ENCODE measurements at places on chromosomes 6 and 20.

- DNase-seq: peak; percentile 73
Observed at GRCh38 chr6:21664314-21665109, 71.0 kb downstream of the SOX4 start.

- DNase-seq: no peak
Observed at GRCh38 chr6:34834789-34835518, 43.1 kb downstream of the BLTP3A start.

GRCh38 chr6:48714699-48715098, 603.7 kb upstream of the PTCHD4 start:
- DNase-seq: no peak

- no peak for DNase-seq
Observed at GRCh38 chr6:118354641-118355040, 193.5 kb upstream of the PLN start.

GRCh38 chr20:40868551-40869217, 159.9 kb upstream of the TOP1 start:
- peak; percentile 85 for DNase-seq

GRCh38 chr6:55866128-55866527, 9.3 kb downstream of the BMP5 start:
- no peak for DNase-seq

DNA sequence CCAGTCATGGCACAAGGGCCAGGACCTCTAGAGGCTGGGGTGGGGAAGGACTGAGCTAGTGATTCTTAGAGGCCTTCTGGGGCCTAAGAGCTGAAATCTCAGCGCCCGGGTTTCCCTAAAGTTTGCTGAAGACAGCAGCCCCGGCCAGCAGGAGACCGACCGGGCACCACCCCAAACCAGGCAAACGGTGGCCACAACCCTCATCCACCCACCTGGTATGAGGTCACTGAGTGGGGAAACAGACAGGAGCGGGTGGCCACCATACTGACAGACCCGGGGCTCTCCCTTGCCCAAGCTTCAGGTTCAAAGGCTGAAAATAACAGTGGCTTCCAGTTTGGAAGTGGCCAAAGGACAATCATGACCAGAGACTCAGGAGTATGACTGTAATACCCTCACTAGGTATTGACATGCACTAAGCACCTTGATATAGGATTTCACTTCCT, 35.0 kb upstream of the ID1 start:
- DNase-seq: no peak
